Activated CD8-positive, alpha-beta T cell treated with anti-CD3 and anti-CD28 coated beads, Interleukin-2, amount 10 ng/mL, durations not matched to agents 7 days and 5 days (primary cell): ENCODE measurements at places on chromosomes 5 and 9.

- H3K27ac ChIP-seq: no peak overlapping the region
- no peaks in the 10 kb centered on the region for H3K36me3 ChIP-seq
- no peak for DNase-seq
- H3K27me3 ChIP-seq: no peaks in the 10 kb centered on the region
These were observed 384.7 kb downstream of the ANXA1 start for GRCh38 chr9:73536403-73536802.

DNA sequence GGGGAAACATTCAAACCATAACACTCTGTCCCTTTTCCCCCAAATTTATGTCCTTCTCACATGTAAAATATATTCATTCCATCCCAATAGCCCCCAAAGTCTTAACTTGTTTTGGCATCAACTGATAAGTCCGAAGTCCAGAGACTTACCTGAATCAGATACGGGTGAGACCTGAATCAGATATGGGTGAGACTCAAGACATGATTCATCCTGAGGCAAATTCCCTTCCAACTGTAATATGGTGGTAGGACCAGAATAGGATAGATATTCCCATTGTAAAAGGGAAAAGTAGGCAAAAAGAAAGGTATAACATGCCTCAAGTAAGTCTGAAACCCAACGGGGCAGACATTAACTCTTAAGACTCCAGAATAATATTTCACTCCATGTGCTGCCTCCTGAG, 115.6 kb upstream of the CKMT2 start:
- no peak for DNase-seq
- H3K27me3 ChIP-seq: no peaks in the 10 kb centered on the region
- no peak overlapping the region for H3K4me3 ChIP-seq
- no peak overlapping the region for H3K27ac ChIP-seq
- H3K36me3 ChIP-seq: peaks cover 21% of the 10 kb centered on the region

DNA sequence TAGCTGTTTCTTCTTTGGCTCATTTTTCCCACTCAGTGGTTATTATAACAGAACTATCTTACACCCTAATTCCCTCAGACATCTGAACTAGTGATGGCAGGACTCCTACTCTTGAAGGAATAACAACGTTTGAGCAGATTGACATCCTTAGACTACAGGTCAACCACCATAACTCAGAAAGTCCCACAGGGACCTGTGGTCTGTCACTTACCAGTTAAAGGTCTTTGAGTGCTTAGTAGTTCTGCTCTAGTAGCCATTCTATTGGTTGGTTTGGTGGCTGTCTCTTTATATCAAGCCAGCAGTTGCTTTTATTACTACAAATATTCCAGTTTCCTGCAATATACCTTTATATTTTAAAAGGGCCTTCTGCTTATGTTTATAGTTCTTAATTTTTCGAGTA, 67.2 kb upstream of the FCHO2 start:
- no peaks in the 10 kb centered on the region for H3K4me1 ChIP-seq
- no peaks in the 10 kb centered on the region for H3K27me3 ChIP-seq
- H3K27ac ChIP-seq: no peak overlapping the region
- peaks cover 62% of the 10 kb centered on the region for H3K36me3 ChIP-seq
- no peak for DNase-seq

DNA sequence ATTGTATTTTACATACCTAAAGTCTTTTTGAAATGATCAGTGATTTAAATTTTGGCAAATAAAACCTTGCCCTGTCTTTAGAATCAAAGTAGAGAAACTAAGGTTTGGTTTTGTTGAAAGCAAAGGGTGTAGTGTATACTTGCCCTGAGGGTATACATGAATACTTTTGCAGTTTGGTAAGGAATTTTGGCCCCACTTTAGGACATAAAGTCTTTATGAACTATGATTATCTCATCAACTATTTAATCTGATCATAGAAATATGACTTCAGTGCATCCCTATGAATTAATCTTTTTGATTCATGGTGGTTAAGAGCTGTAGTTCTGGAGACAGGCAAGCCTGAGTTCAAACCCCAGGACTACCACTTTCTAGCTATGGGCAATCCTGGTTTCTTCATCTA, 17.7 kb downstream of the RAD1 start:
- H3K4me1 ChIP-seq: no peaks in the 10 kb centered on the region
- H3K27me3 ChIP-seq: no peaks in the 10 kb centered on the region
- H3K27ac ChIP-seq: no peak overlapping the region
- no peak for DNase-seq
- H3K36me3 ChIP-seq: no peaks in the 10 kb centered on the region
- H3K4me3 ChIP-seq: no peak overlapping the region

GRCh38 chr9:114861922-114862605, 56.2 kb upstream of the TNFSF15 start:
- no peak overlapping the region for H3K4me3 ChIP-seq
- peaks cover 7% of the 10 kb centered on the region for H3K27me3 ChIP-seq
- peaks cover 4% of the 10 kb centered on the region for H3K36me3 ChIP-seq
- H3K27ac ChIP-seq: no peak overlapping the region
- no peak for DNase-seq

GRCh38 chr5:54671111-54671531, 153.6 kb downstream of the SNX18 start:
- DNase-seq: no peak
- H3K36me3 ChIP-seq: peaks cover 26% of the 10 kb centered on the region
- H3K27me3 ChIP-seq: no peaks in the 10 kb centered on the region
- peaks cover 65% of the 10 kb centered on the region for H3K4me1 ChIP-seq

GRCh38 chr9:136276716-136277115, 27.2 kb downstream of the CCDC187 start:
- no peak overlapping the region for H3K27ac ChIP-seq
- no peaks in the 10 kb centered on the region for H3K27me3 ChIP-seq
- H3K36me3 ChIP-seq: no peaks in the 10 kb centered on the region
- H3K4me3 ChIP-seq: no peak overlapping the region
- DNase-seq: no peak

DNA sequence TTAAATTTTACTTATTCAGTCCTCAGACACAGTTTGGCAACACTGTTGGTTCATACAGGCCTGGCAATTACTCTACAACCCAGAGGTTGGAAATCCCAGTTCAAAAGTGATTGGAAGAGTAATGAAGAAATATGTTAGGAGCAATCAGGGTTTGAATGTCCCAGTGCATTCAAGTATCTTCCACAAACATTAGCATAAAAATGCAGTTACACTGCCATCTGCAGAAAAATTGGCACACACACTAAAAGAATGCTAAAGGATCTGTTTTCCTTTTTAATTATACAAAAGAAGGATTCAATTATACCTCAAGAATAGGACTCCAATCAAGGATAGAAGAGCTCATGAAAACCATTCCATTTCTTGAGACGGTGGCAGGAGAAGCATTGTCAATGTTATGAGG, 130.2 kb downstream of the DNAH5 start:
- no peak for DNase-seq
- no peak overlapping the region for H3K4me3 ChIP-seq
- H3K4me1 ChIP-seq: no peaks in the 10 kb centered on the region
- no peaks in the 10 kb centered on the region for H3K36me3 ChIP-seq
- no peak overlapping the region for H3K27ac ChIP-seq

- H3K36me3 ChIP-seq: no peaks in the 10 kb centered on the region
- no peak overlapping the region for H3K4me3 ChIP-seq
- peaks cover 17% of the 10 kb centered on the region for H3K27me3 ChIP-seq
- H3K27ac ChIP-seq: no peak overlapping the region
- H3K4me1 ChIP-seq: peaks cover 11% of the 10 kb centered on the region
These were observed 10.8 kb downstream of the SH3PXD2B start for GRCh38 chr5:172443441-172444109.

GRCh38 chr9:74358959-74359358, 138.2 kb upstream of the RORB start:
- no peaks in the 10 kb centered on the region for H3K36me3 ChIP-seq
- H3K4me3 ChIP-seq: no peak overlapping the region
- H3K27me3 ChIP-seq: peaks cover 5% of the 10 kb centered on the region
- DNase-seq: no peak
- no peak overlapping the region for H3K27ac ChIP-seq

GRCh38 chr5:135255461-135256178, 143.4 kb downstream of the MACROH2A1 start:
- no peaks in the 10 kb centered on the region for H3K4me1 ChIP-seq
- no peaks in the 10 kb centered on the region for H3K36me3 ChIP-seq
- H3K27me3 ChIP-seq: peaks cover 37% of the 10 kb centered on the region

DNA sequence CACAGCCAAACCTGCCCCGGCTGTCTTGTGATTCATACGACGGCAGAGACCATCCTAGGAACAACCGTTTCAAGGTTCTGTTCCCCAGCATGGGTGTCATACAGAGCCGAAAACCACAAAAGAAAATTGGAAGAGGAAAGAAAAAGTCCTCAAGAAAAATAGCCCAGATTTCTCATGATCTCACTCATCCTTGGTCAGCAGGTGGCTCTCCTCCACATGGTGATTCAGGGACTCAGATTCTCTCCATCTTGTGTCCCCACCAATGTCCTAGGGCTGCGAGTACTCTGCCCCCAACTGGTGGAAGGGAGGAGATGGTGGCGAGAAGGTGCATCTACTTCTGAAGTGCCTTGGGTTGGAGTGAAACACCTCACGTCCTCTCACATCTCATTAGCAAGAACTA, 25.6 kb downstream of the PDZD2 start:
- H3K4me3 ChIP-seq: no peak overlapping the region
- H3K27me3 ChIP-seq: no peaks in the 10 kb centered on the region
- DNase-seq: no peak
- H3K27ac ChIP-seq: no peak overlapping the region

GRCh38 chr9:120937596-120937995, 11.0 kb upstream of the TRAF1 start:
- H3K4me1 ChIP-seq: peaks cover 49% of the 10 kb centered on the region
- H3K4me3 ChIP-seq: no peak overlapping the region
- DNase-seq: no peak
- H3K36me3 ChIP-seq: no peaks in the 10 kb centered on the region
- peak overlapping the region; percentile 48 for H3K27ac ChIP-seq
- peaks cover 8% of the 10 kb centered on the region for H3K27me3 ChIP-seq

GRCh38 chr9:101512116-101512515, 21.5 kb upstream of the RNF20 start:
- no peak for DNase-seq
- H3K27ac ChIP-seq: no peak overlapping the region
- H3K4me1 ChIP-seq: peaks cover 4% of the 10 kb centered on the region

GRCh38 chr9:19223724-19224123, 6.8 kb upstream of the DENND4C start:
- H3K27me3 ChIP-seq: no peaks in the 10 kb centered on the region
- no peak overlapping the region for H3K27ac ChIP-seq
- H3K36me3 ChIP-seq: no peaks in the 10 kb centered on the region
- no peaks in the 10 kb centered on the region for H3K4me1 ChIP-seq
- H3K4me3 ChIP-seq: no peak overlapping the region

- peak; percentile 35 for DNase-seq
- no peaks in the 10 kb centered on the region for H3K4me1 ChIP-seq
- H3K4me3 ChIP-seq: no peak overlapping the region
- H3K27me3 ChIP-seq: no peaks in the 10 kb centered on the region
These were observed 23.0 kb upstream of the SLC6A3 start for GRCh38 chr5:1468247-1468612.

DNA sequence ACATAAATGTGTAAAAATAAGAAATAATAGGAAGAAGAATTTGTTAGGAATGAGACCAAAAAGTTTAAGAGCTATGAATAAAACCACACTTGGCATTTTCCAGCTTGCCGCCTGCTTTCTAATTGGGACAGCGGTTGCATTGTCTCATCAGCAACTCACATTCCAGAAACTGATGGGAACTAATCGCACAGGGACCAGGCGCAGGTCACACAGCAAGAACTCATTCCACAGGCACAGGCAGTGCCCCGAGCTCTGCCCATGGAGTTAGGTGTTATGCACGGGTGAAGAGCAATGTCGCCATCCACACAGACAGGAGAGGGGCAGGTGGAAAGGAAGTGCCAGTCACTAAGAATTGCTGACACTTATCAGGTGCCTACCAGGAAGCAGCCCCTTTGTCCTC, 279.9 kb downstream of the NSG2 start:
- no peaks in the 10 kb centered on the region for H3K27me3 ChIP-seq
- H3K4me3 ChIP-seq: no peak overlapping the region
- H3K27ac ChIP-seq: no peak overlapping the region
- no peaks in the 10 kb centered on the region for H3K36me3 ChIP-seq

DNA sequence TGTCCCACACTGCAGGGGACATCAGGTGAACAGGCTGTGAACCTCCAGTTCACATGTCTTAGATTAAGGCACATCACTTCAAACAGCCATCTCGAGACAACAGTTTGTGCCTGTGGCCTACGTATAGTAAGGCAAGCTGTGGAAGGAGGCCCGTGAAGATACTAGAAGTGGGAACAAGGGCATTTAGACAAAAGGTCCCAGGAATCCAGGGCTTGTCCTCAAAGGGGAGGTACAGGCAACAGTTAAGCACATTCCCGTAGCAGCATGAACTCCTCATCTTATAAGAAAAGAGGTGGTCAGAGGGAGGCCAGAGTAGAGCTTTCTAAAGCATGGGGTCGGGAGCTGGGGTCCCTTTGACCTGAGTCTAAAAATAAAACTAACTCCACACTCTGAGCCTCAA, 122.5 kb upstream of the TRPM3 start:
- DNase-seq: no peak
- no peaks in the 10 kb centered on the region for H3K4me1 ChIP-seq
- no peaks in the 10 kb centered on the region for H3K27me3 ChIP-seq
- no peak overlapping the region for H3K4me3 ChIP-seq

- H3K4me3 ChIP-seq: no peak overlapping the region
- peaks cover 2% of the 10 kb centered on the region for H3K27me3 ChIP-seq
- no peaks in the 10 kb centered on the region for H3K36me3 ChIP-seq
These were observed 75.7 kb upstream of the SMIM23 start for GRCh38 chr5:171709930-171710329.

DNA sequence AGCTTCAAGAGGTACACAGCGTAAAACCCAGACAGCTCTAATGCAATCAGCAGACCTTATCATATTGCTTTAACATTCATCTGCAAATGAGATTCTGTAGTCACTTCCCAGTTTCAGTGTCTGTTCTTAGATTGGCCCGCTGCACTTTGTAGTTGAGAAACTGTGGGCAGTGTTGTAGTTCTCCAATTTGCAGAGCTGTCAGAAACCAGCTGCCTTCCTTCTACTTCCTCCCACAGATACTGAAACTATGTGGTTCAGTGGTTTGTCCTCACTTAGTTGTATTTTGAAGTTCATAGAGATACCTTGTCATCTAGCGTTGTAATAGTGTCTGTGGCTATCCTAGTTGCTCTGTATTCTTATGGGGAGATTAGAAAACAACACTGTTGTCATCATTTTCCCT, 39.6 kb upstream of the TRIM36 start:
- peaks cover 21% of the 10 kb centered on the region for H3K4me1 ChIP-seq
- H3K27ac ChIP-seq: peak overlapping the region; percentile 82
- DNase-seq: peak; percentile 80
- peaks cover 13% of the 10 kb centered on the region for H3K36me3 ChIP-seq

DNA sequence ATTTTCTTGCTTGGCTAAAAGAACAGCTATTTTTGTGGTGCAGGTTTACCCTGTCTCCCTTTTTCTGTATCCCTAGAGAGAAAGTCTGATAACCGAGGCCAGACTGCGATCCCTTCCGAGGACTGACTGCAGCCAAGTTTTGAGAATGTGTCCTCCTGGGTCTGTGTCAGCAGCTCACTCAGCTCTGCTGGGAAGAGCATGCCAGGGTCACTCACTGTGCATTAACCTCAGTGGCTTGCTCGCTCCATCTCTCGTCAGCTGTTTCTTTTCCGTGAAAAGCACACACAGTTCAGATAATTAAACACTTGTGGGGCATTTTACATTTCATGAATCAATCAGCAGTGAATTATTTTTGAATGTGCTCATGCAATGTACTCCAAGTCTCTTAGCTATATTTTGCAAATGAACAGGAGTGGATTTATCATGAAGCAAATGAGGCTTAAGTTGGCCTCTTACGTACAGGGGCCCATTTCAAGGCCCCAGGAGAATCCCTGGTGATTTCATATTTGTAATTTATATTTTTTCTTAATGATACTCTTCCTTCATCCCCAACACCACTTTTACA, 252.1 kb downstream of the SMARCA2 start:
- no peak for DNase-seq
- no peaks in the 10 kb centered on the region for H3K36me3 ChIP-seq
- H3K27me3 ChIP-seq: peaks cover 13% of the 10 kb centered on the region
- no peak overlapping the region for H3K4me3 ChIP-seq
